ENCODE measurements at places on chromosomes 12 and 14.

DNA sequence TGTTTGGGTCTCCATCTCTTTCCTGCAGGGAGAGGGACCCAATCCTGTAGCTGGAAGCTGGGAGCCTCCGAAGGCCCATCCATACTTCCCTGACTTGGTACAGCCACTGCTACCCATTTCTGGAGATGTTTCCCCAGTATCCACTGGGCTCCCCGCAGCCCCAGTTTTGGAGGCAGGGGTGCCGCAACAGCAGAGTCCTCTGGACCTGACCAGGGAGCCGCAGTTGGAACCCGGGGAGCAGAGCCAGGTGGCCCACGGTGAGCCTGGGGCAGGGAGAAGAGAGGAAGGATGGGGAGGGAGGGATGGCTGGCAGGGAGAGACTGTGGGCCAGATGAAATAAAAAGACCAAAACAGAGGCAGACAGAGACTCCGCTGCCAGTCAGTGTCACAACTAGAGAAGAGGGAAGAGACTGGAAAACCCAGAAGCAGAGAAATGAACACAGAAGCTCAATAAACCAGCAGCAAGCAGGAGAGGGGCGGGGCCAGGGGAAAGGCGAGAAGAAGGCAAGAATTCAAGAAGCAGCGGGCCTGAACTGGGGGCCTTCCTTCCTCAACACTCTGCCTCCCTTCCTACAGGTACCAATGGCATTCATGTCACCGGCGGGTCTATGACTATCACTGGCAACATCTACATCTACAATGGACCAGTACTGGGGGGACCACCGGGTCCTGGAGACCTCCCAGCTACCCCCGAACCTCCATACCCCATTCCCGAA, 6.3 kb downstream of the LTBR start:
- no peak for DNase-seq

GRCh38 chr14:35406506-35407305, 2.2 kb upstream of the NFKBIA start:
- no peak for DNase-seq

GRCh38 chr14:95994593-95994928, 44.6 kb upstream of the C14orf132 start:
- DNase-seq: no peak

DNA sequence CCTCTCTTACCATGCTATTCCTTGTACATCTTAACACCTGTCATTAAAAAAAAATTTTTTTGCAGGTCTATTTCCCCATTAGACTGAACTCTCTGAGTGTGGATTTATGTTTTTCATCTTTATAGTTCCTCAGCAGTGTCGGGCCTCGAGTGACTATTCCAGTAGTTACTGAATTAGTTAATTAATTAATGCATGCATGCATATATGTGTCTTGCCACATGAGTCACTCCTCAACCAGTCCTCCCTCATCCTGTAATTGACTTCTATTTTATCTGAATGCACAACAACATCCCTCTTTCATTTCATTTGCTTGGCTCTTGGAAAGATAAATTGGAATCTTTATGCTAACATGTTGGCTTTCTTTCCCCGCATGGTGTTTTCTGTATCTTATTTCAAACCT, 35.6 kb downstream of the ERG28 start:
- no peak for DNase-seq

DNA sequence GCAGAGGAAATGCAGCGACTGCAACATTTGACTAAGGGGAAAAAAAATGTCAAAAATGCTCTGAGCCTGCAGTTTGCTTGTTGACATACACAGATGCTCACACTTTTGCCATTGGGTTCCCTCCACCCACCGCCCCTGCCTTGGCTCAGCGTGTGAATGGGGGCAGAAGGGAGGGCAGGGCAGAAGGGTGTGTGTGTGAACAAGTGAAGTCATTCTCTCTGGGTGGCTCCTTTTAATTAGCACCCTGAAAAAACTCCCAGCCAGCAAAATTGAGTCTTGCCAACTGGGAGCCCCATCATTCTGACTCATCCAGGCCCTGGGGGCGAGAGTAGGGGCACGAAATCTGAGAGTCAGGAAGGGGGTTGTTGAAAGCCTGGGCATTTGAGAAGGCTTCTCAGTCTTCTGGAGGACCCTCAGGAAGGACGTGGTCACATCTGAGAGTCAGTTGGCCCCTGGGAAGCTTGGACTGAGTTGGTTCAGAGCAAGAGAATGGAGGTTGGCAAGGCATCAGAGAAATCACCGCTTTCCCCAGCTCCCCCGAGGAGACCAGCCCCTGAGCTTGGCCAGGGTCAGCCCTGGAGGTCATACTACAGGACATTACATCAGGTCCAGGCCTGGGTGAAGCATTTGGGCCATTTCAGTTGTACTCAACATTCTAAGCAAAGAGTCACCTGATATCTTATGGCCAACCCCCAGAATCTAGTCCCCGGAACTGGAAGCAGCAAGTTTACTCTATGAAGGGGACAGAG, 22.7 kb upstream of the KRT78 start:
- no peak for DNase-seq

DNA sequence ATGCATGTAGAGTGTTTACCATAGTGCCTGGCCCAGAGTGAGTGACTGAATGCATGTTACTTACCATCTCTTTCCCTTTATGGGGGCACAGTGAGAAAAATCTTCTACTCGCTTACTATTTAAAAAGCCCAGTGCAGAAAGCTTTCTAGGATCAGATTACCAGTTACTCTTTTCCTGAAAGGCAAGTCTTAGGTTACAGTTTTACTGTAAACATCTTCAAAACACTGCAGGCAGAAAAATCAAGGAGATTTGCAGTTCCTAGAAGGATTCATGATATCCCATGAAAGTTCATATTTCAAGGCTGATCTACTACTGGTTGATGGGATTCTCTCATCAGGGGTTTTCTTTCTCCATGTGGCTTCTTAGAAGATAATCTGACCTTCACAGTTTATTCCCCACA, 29.3 kb upstream of the DAAM1 start:
- no peak for DNase-seq

DNA sequence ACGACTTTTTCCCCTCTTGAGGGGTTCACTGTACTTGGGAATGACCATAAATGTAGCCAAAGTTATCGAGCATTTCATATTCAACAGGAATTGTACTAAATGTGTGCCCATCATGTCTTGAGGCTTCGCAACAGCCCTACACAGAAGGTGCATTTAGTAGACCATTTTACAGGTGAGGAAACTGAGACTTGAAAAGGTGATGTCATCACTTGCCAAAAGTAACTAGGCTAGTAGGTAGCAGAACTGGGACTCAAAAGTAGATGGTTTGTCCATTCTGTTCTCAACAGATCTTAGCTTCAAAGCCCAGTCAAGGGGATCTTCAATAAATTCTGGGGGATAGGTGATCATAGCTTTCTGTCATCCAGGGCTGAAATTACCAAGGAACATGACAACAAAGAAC, 782.2 kb downstream of the MED13L start:
- DNase-seq: no peak

DNA sequence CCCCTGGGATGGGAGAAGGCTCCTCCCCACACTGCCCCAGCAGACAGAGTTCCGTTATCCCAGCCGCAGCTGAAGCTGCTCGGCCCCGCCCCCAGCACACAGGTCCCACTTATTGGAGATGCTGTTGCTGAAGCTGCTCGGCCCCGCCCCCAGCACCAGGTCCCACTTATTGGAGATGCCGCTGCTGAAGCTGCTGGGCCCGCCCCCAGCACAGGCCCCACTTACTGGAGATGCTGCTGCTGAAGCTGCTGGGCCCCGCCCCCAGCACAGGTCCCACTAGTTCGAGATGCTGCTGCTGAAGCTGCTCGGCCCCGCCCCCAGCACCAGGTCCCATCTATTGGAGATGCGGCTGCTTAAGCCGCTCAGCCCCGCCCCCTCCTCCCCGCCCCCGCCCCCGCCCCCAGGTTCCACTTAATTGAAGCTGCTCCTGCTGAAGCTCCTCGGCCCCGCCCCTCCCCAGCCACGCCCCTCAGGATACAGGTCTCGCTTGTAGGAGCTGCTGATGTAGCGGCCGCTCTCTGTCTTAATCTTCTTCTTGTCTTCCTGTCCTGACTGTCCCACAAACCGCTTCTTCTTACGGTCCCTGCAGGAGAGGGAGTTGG, 12.0 kb downstream of the CFAP73 start:
- peak; percentile 75 for DNase-seq

GRCh38 chr14:24243336-24243836, 963 bp upstream of the TINF2 start:
- no peak for DNase-seq

- no peak for DNase-seq
Observed at GRCh38 chr12:24625103-24625502, 323.8 kb downstream of the BCAT1 start.

DNA sequence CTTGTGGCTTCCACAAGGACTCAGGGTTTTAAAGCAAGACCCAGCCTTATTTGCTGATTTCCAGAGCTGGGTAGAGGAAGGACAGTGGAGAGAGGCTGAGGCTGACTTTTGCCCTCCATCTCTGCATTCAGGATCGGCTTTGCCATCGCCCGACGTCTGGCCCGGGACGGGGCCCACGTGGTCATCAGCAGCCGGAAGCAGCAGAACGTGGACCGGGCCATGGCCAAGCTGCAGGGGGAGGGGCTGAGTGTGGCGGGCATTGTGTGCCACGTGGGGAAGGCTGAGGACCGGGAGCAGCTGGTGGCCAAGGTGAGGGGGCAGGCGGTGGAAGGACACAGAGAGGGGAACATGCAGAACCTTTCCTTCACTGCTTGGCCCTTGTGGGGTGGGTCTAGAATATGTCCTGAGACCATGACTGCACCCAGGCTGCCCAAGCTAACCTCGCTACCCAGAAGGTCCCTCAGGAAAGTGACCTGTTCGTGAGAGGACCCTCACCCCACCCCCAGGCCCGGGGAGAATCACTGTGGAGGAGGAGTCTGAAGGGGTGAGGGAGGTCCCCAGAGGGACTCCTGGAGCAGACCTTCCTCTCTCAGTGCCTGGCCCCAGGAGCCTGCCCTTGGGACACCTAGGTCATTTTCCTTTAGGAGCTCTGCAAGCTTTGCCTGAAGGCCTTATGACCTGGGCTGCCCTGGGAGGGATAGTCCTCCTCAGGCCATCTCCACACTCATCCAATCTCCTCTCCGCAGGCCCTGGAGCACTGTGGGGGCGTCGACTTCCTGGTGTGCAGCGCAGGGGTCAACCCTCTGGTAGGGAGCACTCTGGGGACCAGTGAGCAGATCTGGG, 3.1 kb downstream of the DHRS2 start:
- DNase-seq: no peak

DNA sequence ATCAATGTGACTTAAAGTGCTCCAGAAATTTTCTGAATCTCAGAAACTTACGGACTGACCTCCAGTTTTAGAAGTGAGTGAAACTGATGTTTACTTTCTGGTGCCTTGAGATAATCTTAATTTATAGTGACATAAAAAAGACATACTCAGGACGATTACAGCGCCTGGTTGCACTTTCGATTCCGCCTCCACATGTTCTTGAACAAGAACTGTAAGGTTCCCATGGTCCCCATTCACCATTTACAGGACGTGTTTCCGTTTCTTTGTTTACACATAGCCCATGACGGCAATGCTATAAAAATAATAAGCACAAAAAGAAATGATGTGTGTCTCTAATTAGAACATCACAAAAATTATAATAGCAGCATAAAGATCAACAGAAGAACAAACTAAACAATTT, 98.2 kb downstream of the ADAMTS20 start:
- no peak for DNase-seq

- DNase-seq: no peak
Observed at GRCh38 chr14:74906925-74907521, 16.0 kb downstream of the RPS6KL1 start.

DNA sequence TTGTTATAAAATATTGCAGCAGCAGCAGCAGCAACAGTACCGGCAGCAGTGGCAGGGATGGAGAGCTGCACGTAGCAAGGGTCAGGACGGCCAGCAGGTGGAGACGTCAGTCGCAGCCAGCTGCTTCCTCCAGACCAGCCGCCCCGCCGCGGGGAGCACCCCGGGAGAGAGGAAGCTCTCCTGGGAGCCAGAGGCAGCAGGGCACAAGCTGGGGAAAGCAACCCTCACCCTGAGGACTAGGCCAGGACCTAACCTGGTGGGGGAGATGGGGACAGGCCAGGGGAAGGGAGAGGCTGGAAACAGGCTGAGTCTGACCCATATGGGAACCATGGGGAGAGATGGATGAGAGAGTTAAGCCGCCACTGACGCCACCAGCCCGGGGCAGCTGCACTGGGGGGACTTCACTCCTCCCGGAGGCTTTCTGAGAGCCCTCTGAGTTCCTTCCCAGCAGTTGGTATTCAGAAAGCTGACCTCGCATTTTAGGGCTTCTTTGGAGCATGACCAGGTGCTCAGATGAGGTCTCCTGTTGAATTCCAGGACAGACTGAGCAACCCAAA, 56.3 kb downstream of the SPTB start:
- peak; percentile 64 for DNase-seq

DNA sequence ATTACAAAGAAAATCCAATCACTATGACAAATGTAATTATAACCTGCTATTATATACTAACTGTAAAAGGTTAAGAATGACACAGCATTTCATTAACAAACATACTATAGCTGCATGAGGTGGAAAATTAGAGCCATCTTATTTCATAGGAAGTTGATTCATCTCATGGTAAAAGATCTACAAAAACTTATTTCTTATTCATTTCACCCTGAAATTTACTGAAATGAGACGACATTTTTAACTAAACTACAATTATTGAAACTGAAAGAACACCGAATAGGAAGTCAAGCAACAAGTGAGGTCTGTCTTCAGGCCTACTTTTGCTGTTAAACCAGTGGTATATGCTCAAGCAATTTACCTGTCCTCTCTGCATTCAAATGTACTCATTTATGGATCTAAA, 87.2 kb downstream of the CEP83 start:
- DNase-seq: no peak

DNA sequence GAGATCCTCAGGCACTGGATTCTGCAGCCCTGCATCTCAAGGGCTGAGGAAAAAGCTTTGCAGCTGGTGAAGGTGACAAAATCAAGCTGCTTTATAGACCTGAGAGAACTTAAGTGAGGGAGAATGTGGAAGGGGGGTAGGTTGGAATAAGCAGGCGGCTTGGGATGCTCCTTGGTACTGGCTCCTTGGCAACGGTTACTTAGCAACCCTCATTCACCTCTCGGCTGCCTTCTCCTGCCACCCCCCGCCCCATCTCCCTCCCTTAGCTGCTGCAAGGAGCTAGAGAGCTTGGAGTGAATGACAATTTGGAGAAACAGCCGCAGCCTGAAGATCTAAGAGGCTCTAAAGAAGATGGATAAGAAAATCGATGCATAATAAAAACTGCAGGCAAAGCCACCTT, 44.1 kb upstream of the CISTR start:
- peak; percentile 5 for DNase-seq

DNA sequence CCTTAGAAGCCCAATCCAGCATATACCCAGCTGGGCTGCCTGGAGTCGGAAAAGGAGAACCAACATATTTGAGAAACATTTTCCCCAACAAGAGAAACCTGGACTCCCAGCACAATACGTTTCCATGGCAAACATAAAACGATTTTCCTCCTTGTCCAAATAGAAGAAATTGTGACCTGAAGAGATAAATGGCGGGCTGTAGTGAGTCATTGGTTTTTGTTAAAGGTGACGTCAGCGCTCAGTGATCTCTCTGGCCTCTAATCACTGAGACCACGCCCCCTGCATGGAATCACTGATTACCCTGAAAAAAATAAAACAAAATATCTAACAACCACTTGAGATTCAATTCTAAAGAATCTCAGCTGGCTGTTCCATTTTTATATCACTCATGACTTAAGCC, 6.0 kb downstream of the CCDC60 start:
- DNase-seq: no peak

GRCh38 chr12:52208424-52209165, 16.8 kb upstream of the KRT80 start:
- no peak for DNase-seq

Data from occipital lobe (tissue), 3 donors.